T-cell (primary cell): ENCODE measurements at places on chromosomes 6 and 20. TPM values are rescaled to one million over a fixed set of nuclear protein-coding genes. Genes with fewer than 3 reads are reported as not detected.

GRCh38 chr6:63537201-63537958, 34.9 kb upstream of the LOC128125822 start:
- DNase-seq: no peak
- no peak overlapping the region for H3K27ac ChIP-seq
- no peak overlapping the region for H3K4me3 ChIP-seq
- no peaks in the 10 kb centered on the region for H3K4me1 ChIP-seq

SLC17A1 gene
- total RNA-seq: not detected

DNA sequence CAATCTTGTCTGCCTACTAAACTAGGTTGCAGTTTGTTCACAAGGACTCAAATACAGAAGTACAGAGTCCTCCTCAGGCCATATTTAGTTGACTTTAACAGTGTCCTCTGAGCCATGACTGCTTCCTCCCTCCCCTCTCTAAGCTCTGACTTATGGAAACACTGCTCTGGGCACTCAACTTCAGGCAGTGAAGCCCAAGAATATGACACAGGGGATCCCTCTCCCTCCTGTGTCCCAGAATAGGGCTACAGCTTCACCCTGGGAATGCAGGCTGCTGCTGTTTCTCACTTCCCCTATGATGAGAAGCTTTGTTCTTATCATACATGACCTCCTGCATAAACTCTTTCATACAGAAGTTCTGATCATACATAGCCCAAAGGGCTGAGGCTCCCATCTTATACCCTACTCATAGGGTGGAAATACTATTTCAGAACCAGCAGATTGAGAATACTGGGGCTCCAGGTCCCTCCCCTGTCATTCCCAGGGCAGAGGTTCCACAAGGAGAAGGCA, 97.3 kb upstream of the UST start:
- H3K27ac ChIP-seq: no peak overlapping the region
- DNase-seq: no peak
- H3K4me3 ChIP-seq: no peak overlapping the region
- H3K4me1 ChIP-seq: no peaks in the 10 kb centered on the region
- peaks cover 9% of the 10 kb centered on the region for H3K27me3 ChIP-seq

DNA sequence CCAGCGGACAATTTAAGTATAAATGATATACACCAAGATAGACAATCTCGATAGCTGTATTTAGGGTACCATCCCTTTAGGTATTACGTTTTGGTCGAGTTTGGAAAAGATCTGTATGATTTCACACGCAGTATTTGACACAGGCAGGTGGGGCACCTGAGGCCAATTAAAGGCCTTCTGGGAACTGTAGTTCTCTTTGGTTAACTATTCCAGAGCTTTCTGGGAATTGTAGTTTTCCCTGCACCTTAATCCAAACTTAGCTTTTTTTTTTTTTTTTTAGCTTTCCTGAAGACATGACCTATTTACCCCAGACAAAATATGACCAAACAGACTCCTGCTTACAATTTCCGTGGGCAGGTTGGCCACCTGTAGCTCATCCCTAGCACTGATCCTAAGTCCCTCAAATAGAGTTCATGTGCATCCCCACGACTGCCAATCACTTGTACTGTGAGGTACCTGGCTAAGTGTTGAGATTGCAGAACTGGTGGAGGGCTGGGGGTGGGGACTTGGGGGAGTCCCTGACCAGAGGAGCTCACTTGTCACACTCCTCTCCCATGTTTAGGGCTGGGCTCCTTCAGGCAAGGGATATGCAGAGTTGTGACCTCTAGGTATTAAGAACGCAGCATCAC, 999 bp upstream of the EHMT2 start:
- H3K4me3 ChIP-seq: peak overlapping the region; percentile 98
- peak; percentile 14 for DNase-seq
- H3K27ac ChIP-seq: peak overlapping the region; percentile 90
- peaks cover 48% of the 10 kb centered on the region for H3K4me1 ChIP-seq
- peaks cover 19% of the 10 kb centered on the region for H3K36me3 ChIP-seq
- no peaks in the 10 kb centered on the region for H3K27me3 ChIP-seq

- no peak overlapping the region for H3K27ac ChIP-seq
- H3K4me3 ChIP-seq: no peak overlapping the region
- H3K36me3 ChIP-seq: no peaks in the 10 kb centered on the region
- no peak for DNase-seq
- peaks cover 4% of the 10 kb centered on the region for H3K27me3 ChIP-seq
Observed at GRCh38 chr20:60446267-60447111, 488.3 kb downstream of the CDH26 start.

DNA sequence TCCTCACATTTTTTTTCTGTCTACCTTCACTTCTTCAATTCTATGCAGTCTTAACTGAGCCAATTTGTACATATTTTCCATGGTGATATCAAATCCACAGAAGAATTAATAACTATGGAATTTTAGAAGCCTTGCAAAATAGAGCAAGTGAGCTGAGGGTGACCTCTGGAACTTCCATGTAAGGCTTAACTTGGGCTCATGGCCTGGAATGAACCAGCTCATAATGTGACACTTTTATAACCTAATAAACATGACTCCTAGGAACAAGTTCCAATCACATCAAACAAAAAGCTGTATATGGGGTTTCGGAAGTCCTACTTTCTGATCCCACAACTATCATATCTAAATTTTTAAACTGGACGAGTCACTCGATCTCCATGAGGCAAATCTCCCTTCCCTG, 232.4 kb downstream of the FOXA2 start:
- no peak for DNase-seq
- no peaks in the 10 kb centered on the region for H3K36me3 ChIP-seq
- no peak overlapping the region for H3K4me3 ChIP-seq
